Activated T-cell treated with anti-CD3 and anti-CD28 coated beads for 4 hours (primary cell): ENCODE measurements at places on chromosomes 2 and 18.

DNA sequence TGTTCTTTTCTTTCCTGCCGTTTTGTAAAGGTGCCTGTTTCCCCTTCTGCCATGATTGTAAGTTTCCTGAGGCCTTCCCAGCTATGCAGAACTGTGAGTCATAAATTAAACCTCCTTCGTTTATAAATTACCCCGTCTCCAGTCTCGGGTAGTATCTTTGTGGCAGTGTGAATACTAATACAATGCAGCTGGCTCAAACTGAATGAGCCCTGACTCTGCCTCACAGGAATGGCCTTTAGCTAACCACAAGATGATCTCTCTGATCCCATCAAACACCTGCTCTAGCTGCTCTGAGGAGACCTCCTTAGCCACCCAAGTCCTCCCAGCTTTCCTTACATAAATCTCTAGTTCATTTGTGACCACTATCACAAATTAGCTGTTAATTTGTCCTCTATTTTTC, 41.5 kb upstream of the CAB39 start:
- DNase-seq: no peak

GRCh38 chr2:237488901-237489860, 2.1 kb downstream of the MLPH start:
- DNase-seq: no peak

GRCh38 chr2:69298862-69299261, 88.2 kb downstream of the GFPT1 start:
- DNase-seq: no peak

DNA sequence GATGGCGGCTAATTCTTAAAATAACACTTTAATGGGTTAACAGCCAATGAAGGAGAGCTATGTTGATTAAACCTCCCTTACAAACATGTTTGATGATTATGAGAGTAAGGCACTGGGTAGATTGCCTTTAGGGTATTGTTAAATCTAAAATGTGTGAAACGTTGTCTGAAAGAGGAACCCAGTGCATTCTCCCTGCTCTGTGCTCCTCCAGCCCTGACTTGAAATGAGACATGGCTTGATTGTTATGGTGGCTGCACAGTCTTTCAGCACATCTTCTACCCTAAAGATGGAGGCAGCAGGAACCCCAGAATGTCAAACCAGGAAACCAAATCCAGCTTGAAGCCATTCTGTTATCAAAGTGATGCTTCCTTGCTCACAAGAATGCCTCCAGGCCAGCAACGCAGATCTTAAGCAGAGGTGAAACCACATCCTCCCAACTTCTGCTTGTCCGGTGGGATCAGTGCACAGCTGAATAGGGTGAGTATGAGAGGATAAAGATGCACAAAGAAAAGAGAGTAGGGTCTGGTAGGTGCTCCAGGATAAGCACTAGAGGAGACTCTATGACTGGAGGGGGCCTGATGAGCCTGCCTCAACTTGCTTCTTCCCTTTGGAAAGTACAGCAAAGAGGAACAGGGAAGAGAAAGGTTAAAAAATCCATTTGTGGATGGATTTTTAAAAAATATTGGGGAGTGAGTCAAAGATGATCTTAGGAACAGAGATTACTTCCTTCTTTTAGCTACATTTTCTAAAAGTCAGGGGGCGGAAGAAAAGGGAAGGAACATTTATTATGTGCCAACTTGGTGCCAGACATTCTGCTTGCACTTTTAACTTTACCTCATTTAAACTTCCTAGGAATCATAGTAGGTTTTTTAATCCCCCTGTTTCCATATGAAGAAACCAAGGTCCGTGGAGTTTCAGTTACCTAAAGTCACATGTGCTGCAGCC, 523.0 kb downstream of the TXNL1 start:
- no peak for DNase-seq

GRCh38 chr2:44051593-44052347, 56.0 kb upstream of the LRPPRC start:
- DNase-seq: no peak

DNA sequence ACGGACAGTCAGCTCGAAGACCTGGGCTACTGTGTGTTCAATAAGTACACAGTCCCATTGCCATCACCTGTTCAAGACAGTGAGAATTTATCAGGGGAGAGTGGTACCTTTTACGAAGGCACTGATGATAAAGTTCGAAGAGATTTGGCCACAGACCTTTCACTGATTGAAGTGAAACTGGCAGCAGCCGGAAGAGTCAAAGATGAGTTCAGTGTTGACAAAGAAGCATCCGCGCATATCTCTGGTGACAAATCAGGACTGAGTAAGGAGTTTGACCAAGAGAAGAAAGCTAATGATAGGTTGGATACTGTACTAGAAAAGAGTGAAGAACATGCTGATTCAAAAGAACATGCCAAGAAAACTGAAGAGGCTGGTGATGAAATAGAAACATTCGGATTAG, 76.9 kb upstream of the UNC80 start:
- DNase-seq: no peak

- DNase-seq: no peak
Measured at GRCh38 chr18:12308386-12309100, 502 bp downstream of the TUBB6 start.

DNA sequence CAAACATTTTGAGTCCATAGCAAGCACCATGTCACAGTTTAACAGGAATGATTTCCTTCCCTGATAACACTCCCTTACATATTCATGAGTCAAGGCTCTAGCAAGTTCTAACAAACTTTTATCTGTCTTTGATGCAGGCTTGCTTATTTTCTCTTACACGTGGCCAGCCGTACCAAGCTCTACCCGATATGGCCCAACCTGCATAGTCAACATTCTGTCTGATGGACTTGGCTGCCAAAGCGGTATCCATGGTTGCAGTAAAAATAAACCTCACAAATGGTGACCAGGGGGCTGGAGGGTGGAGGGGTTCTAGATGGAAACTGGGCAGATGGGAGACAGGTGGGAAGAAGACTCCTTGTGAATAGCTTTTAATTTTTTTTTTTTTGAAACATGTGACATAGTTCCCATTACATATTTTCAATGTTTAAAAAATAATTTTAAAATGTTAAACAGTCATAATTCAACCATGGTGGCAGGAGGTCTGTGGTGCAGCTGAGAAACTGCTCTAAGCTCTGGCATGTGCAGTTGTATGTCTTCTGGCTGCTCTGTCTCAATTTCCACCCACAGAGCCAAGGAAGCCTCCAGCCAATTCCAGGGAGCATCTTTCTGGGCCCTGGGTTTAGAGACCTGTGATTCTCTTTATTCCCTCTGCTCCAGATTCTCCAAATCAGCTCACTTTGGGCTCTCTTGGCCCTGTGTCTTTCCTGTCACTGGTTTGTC, 20.7 kb upstream of the CXCR1 start:
- DNase-seq: no peak

DNA sequence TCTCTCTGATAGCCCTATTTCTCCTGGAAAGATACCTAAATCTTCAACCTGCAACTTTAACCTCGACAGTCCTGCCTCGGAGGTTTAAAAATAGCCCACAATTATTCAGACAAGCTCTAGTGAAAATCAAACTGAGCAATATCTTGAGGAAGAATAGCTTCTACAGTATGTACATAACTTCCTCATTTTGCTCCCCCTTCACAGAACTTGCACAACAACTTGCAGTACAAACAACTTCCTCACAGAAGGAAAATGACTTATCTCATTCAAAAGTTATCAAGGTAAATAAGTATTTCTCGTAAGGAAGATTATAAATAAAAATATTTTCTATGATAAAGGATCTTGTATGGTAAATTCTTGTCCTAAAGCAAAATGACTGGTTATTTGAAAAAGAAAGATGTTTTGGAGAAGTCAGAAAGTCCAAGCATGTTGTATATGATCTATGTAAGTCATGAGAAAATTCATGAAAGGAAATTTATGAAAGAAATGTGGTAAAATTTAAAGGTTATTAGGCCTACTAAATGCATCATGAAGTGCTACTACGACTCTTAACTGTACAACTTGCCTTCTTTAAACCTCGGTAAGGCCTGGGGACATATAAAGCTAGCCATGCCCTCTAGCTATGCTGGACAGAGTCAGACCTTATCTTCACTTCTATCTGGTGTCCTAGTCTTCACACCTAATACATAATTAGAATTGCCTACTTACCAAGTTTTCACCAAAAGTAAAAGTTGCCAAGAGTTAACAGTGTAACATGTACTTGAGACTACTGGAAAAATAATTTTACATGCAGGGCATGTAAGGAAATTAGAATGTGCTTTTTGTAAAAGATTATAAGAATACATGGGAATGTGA, 394.5 kb downstream of the DLGAP1 start:
- no peak for DNase-seq

DNA sequence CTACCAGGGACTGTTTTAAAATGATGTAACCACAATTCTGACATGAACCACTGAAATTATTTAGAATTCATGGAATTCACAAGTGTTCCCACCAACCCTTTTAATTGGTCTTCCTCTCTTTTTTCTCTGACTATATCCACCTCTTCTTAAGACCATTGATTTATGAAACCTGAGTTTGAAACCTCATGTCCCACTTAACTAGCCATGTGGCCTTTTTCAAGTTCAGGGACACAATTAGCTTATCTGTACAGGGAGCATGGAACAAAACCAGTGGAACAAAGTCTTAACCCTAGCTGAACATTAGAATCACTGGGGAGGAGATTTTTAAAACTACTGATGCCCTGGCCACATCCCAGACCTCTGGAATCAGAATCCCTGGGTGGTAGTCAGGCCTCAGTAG, 41.6 kb upstream of the TMEM163 start:
- no peak for DNase-seq

DNA sequence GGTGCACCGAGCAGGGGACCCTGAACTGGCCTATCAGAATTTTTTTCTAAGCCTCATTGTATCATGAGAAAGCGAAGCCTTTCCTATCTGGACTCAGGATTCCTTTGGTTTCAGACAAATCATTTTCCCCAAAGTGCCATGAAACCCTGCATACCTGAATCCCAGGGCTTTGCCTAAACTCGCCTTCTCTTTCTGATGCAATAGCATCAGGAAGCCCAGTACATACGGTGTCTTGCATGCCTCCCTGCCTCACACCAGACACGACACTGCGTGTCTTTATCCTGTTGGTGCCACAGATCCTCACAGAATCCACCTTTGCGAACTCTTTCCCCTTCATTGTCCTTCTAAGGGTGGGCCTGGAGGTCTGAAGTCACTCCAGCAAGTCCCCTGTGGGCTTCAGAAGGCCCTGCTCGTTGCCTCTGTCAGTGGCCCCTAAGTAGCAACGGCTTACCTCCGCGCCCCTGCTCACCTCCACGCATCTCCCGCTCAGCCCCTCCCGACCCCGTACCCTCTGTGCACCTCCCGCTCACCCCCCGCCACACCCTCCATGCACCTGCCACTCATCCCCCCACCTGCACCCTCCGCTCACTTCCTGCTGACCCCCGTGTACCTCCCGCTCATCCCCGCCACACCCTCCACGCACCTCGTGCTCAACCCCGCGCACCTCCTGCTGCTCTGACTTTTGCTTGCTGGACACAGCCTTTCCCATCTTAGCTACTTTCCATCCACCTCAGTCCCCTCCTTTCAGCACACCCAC, 83.4 kb downstream of the TPGS2 start:
- DNase-seq: no peak

- DNase-seq: no peak
Measured at GRCh38 chr2:200359552-200359951, 53.1 kb downstream of the SPATS2L start.

- DNase-seq: no peak
Measured at GRCh38 chr2:15557887-15558311, 3.2 kb downstream of the NBAS start.

- no peak for DNase-seq
Measured at GRCh38 chr2:200525066-200525465, 941 bp upstream of the SGO2 start.

GRCh38 chr2:59233920-59234319, 992.8 kb upstream of the FANCL start:
- no peak for DNase-seq

GRCh38 chr2:198273660-198274059, 469.3 kb downstream of the PLCL1 start:
- no peak for DNase-seq

- DNase-seq: no peak
Measured at GRCh38 chr2:60652832-60653340, 99.4 kb upstream of the BCL11A start.

DNA sequence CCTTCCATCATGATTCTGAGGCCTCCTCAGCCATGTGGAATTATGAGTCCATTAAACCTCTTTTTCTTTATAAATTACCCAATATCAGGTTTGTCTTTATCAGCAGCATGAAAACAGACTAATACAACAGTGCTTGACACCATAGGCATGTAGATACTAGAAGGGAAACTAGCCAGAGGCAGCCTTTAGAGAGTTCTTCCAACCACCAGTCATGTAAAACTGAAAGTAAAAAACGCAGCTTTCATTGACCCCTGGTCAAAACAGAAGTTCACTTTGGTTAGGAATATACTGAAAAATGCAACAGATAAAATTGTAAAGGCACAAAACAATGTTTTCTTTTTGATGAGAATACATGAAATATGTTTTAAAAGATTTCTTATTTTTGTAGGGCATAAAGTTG, 122.8 kb upstream of the L3MBTL4 start:
- DNase-seq: no peak

DNA sequence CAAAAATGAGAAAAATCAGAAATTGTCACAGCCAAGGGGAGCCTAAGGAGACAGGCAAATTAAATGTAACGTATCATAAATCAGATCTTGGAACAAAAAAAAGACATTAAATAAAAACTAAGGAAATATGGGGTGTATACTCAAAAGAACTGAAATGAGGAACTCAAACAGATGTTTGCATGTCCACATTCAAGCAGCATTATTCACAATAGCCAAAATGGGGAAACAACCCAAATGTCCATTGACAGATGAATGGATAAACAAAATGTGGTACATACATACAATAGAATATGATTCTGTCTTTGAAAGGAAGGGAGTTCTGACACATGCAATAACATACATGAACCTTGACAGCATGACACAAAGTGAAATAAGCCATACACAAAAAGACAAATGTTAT, 155.8 kb upstream of the KLF7 start:
- no peak for DNase-seq
